GM12878 (cell line): ENCODE measurements at places on chromosomes 6 and 20. TPM values are rescaled to one million over a fixed set of nuclear protein-coding genes. Genes with fewer than 3 reads are reported as not detected.

DNA sequence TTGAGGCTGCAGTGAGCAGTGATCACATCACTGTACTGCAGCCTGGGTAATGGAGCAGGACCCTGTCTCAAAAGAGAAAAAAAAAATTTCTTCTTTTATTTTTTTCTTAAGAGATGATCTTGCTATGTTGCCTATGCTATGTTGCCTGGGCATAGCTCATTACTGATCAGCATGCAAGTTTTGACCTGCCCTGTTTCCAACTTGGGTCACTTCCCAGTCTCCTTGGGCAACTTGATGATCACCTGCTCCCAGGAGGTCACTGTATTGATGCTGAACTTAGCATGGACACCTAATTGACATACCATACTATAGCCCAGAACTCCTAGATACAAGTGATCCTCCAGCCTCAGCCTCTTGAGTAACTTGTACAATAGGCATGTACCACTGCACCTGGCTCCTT lies 30.7 kb upstream of the NANP start:
- no peak for DNase-seq

Gene SIRPD
- 0.51 and 1.1 TPM in 2 replicates for total RNA-seq

Gene SLC22A16
- total RNA-seq, result not detected in 2 replicates

DNA sequence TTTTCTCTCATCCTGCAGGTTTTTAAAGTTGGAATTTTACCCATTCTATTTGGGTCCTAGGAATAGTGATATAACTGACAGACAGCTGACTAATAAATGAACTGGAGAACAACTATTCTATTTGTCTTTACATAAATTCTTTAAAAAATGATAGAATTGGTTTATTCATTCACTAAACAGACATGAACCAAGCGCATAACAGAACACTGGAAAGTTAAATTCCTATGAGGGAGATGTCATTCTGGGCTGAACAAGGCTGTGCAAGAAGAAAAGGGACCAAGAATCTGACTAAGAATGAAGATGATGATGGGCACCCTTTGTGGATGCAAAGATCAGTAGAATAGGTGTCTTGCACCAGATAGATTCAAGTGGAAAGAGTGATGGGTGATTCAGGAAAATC lies 256.3 kb upstream of the SASH1 start:
- DNase-seq, result no peak

DNA sequence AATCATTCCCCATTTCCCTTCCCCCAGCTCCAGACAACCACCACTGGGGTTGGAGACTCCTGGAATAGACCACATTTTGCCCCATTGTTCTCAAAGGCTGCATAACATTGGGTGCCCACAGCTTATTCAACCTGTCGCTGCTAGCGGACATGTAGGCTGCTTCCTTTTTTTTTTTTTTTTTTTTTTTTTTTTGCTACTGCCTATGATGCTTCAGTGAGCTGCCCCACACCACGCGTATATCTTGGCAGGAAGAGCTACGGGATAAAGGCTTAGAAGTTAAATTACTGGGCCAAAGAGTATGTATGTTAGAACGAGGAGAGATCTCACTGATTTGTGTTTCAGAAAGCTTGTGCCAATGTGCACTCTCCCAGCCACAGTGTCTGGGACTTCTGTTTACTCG lies 7.0 kb downstream of the LBP start:
- no peak for DNase-seq

GRCh38 chr20:5146099-5146668 lies 19.4 kb downstream of the CDS2 start:
- no peak for DNase-seq

Gene CTAGE9
- total RNA-seq, result not detected in 2 replicates

- no peak for DNase-seq
Observed at GRCh38 chr20:38350879-38351775, 4.8 kb downstream of the LBP start.

DNA sequence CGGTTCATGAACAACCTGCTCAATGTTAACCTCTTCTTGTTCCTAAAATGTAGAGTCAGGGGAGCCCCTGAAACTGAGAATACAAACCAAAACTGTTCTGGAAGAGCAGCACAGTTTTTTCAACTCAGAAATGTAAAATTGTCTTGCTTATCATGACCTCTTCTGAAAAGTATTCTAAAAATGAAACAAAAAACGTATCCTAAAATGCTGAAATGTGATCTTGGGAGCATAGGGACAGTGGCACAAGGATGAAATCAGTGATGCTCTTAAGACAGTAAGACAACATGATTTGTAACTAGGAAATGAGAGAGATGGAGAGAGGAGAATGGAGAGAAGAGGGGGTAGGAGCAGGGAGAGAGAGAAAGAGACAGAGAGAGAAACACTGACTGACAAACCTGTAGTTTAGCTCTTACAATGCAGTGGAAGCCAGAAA lies 27.5 kb downstream of the NCOA7 start:
- no peak for DNase-seq

GRCh38 chr6:125358898-125359297 lies 57.1 kb upstream of the HDDC2 start:
- no peak for DNase-seq

- DNase-seq, result no peak
Observed at GRCh38 chr6:27582928-27583725, 110.2 kb upstream of the ZNF184 start.

DNA sequence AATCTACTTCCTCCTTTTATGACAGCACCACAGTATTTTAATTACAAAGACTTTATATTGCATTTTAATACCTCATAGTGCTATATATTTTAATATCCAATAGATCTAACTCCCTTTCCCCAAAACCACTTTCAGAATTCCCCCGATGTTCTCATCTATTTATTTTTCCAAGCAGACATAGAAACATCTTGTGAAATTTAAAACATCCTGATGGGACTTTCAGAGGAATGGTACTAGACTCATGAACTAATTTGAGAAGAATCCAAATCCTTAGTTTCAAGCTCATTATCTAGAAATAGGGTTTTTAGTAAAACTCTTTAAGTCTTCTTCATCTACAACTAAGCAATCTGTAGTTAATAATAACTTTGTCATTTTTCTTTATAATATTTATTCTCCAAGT lies 97.0 kb downstream of the TRERF1 start:
- DNase-seq, result no peak
